ENCODE measurements at places on chromosomes 5 and 9.

DNA sequence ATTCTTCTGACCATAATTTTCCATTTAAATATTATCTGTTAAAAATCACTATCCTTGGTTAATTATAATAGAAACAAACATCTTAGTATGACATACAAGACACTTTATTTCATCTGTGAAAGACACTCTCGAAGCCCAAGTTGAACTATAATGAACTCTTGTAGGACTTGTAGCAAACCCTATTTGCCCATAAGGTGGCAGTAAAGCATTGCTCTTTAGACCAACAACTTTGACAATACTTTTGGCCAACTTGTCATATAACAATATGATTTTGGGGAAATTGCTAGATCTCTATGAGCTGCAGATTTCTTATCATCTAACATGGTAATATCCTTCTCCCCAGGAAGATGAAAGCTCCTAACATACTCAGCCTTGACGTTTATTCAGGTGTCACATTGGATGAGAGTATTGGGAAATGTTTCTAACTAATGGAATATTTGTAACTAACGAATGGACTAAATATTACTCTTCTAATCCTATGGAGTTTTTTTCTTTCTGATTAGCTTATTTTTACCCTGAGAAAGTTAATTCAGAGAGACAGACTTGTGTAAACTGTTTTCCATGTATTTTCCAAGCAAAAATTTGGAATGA is 11.0 kb downstream of the SPINK14 start:
- DNase-seq, result peak; percentile 58

GRCh38 chr9:110128664-110129329 is 79.2 kb downstream of the C9orf152 start:
- DNase-seq, result no peak

GRCh38 chr5:176553260-176554085 is 4.3 kb downstream of the CDHR2 start:
- no peak for DNase-seq

DNA sequence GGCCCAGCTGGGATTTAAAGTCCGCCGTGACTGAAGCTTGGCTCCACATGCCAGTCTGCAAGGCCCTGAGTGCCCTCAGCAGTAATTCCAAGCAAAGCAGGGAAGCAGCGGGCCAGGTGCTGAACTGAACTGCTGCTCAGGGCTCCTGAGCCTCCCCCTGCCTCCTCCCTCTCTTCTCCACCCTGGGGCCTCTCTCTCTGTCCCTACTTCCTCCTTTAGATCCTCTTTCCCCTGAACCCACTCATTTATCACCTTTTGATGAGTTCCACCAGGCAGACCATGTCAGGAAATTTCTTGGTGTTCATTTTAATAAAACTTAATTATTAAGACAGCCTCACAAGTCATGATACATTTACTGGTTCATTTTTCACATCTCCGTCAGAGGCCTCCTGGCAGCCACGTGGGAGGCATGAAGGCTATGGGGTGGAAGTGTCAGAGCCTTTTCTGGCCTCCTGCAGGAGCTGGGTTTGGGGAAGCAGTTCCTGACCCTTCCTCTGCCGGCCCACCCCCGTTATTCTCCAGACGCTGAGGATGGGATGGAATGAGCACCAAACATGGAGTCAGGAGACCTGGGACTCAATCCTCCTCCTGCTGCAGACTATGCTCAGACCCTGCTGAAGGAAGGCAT is 32.2 kb upstream of the KCNIP1 start:
- no peak for DNase-seq

- DNase-seq, result no peak
Measured at GRCh38 chr5:96391921-96392320, 41.1 kb downstream of the PCSK1 start.

- DNase-seq, result no peak
Measured at GRCh38 chr9:13863112-13863511, 450.8 kb downstream of the NFIB start.

DNA sequence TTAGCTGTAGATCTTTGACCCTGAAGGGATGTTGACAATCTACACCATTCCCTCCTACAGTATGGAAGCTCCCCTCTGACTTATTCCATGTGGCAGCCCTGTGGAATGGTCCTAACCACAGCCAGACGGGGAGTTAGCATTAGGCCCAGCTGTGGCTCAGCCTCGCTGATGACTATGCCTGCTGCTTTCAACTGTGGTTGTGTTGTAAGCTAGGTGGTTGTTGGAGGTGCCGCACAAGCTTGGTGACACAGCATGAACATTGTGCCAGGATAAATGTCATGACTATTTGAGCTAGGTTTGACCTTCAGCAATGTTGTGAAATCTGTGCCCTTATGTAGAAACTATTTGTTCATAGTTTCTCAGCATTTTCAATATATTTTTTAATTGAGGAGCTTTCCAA is 40.6 kb downstream of the SGCD start:
- peak; percentile 83 for DNase-seq

- DNase-seq, result no peak
Measured at GRCh38 chr9:109129470-109130197, 9.9 kb upstream of the TMEM245 start.

GRCh38 chr5:105816961-105817360 is 1853.8 kb downstream of the EFNA5 start:
- no peak for DNase-seq

- no peak for DNase-seq
Measured at GRCh38 chr9:26870292-26870691, 22.3 kb downstream of the CAAP1 start.

GRCh38 chr9:99465231-99465907 is 243.3 kb downstream of the SEC61B start:
- DNase-seq, result peak; percentile 82

GRCh38 chr9:90307891-90308290 is 334.7 kb downstream of the DIRAS2 start:
- no peak for DNase-seq

- no peak for DNase-seq
Measured at GRCh38 chr5:138564242-138564641, 11.0 kb downstream of the HSPA9 start.

DNA sequence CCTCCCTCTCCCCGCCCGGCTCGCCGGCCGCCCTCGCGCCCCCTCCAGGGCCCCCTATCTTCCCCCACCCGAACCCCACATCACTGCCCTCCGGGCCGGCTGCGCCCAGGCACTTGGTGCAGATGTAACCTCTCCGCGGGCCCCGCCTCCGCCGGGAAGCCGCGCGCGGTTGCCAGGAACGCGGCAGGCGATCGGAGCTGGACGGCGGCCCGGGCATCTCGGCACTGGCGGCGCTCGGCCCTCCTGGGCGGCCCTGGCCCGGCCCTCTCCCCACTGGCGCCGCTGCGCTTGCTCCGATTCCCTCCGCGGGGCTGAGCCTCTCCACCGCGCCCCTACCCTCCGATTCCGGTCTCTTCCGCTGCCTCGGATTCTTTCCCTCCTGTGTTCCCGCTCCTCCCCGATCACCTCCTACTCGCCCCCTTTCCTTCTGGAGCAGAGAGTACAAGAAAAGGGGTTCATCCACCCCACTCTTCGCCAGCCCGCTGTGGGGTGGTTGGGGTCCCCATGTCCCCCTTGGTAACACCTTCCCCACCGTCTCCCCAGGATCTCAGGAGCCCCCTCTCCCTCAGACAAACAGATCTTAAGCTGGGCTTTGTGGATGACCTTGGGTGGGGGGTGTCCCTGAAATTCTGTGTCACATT is 70.6 kb downstream of the C9orf50 start:
- peak; percentile 84 for DNase-seq

DNA sequence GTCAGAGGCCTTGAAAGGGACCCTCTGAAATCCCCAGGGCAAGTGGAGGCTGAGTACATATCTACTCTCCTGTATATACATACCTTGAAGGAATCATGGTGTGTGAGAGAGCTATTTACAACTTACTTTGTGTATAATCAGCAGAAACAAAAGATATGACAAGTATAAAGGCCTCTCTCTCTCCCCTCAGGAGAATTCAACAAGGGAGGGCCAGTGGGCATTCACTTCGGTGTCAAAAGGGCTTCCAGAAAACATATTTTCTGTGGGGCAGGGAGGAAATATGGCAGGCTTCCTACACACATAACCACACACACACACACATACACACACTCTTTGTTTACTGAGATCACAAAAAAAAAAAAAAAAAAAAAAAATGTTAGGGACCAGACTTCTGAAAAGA is 181.7 kb downstream of the BNC2 start:
- DNase-seq, result no peak

- no peak for DNase-seq
Measured at GRCh38 chr5:62954578-62954977, 376.0 kb downstream of the LRRC70 start.

DNA sequence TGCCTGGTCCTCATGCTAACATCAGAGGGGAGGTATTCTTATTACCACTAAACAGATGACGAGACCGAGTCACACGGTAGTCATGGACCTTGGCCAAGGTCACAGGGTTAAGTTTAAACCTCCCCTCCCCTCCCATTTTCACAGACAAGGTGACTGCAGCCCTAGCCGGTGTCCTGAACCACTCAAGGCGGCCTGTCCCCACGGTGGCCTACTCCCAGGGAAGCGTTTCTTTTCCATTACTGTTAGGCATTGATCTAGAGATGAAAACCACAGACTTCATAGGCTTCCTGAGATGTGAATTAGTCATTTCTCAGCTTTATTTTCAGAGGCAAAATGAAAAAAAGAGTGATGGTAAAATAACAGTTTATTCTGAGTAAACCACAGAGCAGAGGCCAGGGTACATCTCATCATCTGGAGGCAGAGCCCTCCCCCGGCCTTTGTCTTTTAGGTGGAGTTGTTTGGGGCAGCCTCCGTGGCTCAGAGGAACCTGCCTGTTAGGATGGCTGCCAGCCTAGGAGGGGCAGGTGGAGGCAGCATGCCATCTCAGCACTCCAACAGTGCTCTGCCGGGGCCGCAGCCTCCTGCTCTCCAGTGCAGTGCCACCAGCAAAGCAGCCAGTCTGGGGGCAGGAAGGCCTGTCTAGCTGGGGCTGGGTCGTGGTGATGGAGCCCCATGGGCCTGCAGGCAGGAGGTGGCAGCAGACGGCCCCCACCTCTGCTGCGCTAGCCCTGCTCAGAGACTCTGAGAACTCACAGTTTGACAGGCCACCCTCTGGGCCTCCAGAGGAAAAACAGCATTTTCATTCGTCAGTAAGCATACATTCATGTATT is 71.2 kb downstream of the RAPGEF1 start:
- DNase-seq, result peak; percentile 83

DNA sequence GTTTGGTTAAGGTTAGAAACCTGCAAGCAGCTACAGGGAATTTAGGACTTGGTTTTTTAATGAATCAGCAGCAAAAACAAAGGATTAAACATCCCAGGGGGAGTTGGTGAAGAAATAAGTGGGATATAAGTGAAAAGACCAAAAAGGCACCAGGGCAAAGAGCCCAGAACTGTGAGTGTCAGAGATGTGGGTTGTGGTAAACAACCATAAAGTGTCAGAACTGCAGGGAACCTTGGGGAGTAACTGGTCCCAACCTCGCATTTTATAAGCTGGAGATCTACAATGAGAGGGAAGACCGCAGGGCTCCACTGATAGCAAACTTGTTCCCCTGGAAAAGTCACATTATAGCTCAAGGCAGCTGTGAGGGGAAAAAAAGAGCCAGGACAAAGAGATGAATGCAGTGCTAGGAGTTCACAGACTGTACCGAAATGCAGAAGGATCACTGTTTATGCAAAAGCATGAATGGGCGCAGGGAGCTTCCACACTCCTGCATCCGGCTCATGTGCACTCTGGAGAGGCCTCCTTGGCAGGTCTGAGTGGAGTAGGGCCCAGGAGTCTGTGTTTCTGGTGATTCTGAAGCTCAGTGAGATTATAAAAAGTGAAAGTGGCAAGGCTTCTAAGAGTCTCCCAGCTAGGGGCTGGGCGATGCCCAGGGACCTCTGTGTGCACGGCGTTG is 156.3 kb downstream of the GOLPH3 start:
- peak; percentile 29 for DNase-seq

DNA sequence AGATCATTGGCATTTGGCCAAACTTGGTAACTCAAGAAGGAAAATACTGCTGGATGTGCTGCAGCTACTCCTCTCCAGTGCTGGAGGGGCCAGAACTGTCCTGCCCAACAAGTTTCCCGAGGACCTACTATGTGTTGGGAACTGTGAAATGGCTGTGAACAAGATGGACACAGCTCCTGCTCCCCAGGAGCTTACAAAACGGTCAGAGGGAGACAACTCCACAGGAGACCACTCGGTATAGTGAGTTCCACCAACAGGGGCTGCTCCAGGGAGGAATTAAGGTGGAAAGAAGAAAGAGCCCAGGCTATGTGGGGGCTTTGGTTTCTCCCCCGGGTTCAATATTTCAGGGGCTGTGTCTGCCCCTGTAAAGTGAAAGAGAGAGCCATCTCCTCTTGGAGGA is 78.8 kb downstream of the GNA14 start:
- no peak for DNase-seq

DNA sequence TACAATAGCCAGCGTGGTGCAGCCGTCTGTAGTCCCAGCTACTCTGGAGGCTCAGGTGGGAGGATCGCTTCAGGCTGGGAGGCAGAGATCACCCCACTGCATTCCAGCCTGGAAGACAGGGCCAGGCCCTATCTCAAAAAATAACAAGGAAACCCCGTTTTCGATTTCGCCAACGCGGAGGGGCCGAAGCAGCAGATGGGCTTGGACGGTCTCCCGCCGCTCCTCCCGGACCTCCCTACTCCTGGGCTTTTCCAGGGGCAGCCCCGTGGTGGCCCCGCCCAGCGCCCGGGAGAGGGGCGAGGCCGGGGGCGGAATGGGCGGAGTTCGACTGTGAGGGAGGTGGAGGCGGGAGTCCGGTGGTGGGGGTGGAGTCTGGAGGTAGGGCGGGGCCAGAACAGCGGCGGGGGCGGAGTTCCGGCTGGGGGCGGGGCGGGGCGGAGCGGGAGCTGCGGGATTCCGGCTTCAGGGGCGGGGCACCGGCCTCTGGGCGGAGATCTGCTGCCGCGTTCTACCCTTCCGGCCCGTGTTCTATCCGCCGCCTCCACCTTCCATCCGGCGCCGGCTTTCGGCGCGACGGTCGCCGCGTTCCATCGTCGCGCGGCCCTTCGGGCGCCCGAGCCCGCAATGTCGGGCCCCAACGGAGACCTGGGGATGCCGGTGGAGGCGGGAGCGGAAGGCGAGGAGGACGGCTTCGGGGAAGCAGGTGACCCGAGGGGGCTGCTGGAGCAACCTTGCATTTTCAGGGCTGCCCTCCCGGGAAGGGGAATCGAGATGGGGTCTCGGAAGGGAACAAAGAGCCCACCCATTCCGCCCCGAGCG is at the start of gene BBLN:
BBLN (plus strand) TSS at position 482 of the 819 bp plus-strand sequence; CDS start at position 625, 143 bp downstream.
- peak; percentile 93 for DNase-seq

GRCh38 chr9:113995963-113996362 is 82.1 kb downstream of the AMBP start:
- DNase-seq, result no peak

DNA sequence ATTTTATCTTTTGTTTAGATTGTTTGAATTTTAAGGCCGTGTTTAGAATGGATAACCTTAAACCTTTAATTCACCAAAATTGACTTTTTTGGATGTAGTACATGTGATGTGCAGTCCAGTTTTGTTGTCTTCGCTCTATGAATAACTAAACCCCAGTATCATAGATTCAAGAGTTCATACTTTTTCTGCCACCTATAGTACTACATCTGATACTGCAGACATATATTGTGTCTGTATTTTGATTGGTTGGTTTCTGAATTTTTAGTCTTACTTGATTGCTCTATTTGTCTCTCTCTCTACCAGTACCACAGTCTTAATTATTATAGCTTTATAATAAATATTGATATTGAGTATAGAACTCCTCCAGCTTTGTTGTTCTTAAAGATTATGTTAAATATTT is 58.1 kb downstream of the PPIP5K2 start:
- DNase-seq, result no peak

GRCh38 chr9:85640425-85640824 is 101.3 kb downstream of the AGTPBP1 start:
- DNase-seq, result no peak
